ENCODE measurements at places on chromosomes 4 and X. TPM values are rescaled to one million over a fixed set of nuclear protein-coding genes. Genes with fewer than 3 reads are reported as not detected.

The PARM1 gene
- not detected for total RNA-seq

The FOXR2 gene
- not detected for total RNA-seq

The SPP1 gene
- total RNA-seq: not detected

The GAB1 gene
- total RNA-seq: 0.34 TPM

The FAM149A gene
- total RNA-seq: 0.40 TPM

The HSFX2 gene
- total RNA-seq: not detected

The C4orf50 gene
- total RNA-seq: 0.10 TPM

The GPR143 gene
- not detected for total RNA-seq

The TSPAN5 gene
- total RNA-seq: 19.2 TPM

The AMTN gene
- total RNA-seq: not detected

The AFM gene
- total RNA-seq: not detected

The RTL9 gene
- not detected for total RNA-seq

Measured in activated CD4-positive, alpha-beta memory T cell treated with anti-CD3 and anti-CD28 coated beads for 36 hours (primary cell).